ENCODE measurements at places on chromosomes 4 and X.

- no peak for DNase-seq
These were observed 270.3 kb downstream of the DTHD1 start for GRCh38 chr4:36551697-36552214.

DNA sequence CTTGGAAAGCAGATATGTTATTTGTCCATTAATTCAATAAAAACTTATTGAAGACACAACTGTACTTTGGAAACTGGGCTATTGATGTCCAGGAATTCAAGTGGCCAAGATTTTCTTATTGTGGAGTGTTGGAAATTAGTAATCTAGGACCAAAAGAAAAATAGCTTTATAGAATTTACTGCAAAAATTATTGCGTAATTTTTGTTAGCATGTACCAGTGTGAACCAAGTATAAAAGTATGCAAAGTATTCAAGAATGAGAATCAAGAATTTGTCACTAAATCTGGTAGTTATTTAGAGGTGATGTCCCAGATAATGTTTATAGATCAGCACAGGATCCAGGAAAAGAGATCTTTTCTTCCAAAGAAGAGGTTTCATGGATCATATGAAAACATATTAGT is 468.9 kb upstream of the CTSO start:
- DNase-seq, result no peak

DNA sequence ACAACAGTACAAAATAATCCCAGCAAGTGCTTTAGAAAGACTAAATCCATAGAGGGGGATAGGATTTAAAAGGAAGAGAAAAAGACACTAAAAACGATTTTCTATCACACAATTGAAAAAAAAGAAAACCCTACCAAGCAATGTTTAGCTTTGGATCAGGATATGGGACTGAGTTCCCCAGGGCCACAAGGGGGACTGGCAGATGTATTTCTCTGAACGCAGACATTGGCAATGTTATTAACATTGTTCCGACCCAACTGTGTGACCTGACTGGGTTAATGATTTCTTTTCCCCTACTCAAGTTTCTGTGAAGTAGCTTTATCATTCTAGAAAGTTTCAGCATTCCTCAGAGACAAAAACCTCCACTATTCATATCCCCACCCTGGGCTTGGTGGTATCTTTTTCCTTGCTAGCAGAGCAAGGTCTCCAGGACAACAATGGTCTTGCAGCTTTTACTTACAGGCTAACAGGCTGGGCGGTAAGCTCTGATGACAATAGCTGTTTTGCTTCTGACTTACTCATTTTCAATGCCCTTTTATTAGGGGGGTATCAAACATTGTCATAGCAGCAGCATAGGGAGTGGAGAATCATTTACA is 25.8 kb downstream of the SLC7A11 start:
- DNase-seq, result no peak

DNA sequence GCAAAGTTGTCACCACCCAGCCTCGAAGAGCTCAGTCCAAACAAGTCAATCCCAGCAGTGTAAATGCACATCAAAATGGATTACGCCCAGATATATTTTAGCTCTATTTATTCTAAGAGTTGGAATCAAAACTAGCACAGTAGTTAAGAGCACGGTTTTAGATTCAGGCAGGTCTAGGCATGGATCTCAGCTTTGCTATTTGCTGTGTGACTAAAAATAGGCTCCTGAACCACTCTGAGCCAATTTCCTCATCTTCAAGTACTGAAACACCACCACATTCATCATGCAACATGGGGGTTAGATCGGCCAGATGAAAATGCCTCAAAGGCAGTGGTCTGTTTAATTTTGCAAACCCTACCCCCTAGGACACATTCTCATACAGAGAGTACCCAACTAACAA is 55.9 kb upstream of the FGFBP2 start:
- no peak for DNase-seq

- DNase-seq, result no peak
These were observed 119.7 kb downstream of the TEX13C start for GRCh38 chrX:125439194-125439849.

DNA sequence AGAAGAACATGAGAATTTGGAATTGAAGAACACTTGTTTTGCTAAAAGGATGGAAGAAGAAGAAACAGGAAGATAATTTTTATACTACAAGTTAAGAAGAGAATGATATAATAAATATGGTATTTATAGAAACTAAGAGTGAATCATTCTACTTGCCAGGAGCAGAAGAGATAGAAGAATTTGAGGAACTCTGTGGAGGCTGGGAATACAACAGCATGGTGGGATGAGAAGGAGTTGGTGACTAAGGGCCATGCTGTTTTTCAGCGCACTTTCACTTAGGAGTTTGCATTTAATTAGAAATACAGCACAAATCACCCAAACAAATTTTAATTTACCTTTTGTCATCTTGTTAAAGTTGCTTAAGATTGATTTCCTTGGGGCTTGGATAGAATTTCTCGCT is 20.5 kb downstream of the HADH start:
- no peak for DNase-seq

DNA sequence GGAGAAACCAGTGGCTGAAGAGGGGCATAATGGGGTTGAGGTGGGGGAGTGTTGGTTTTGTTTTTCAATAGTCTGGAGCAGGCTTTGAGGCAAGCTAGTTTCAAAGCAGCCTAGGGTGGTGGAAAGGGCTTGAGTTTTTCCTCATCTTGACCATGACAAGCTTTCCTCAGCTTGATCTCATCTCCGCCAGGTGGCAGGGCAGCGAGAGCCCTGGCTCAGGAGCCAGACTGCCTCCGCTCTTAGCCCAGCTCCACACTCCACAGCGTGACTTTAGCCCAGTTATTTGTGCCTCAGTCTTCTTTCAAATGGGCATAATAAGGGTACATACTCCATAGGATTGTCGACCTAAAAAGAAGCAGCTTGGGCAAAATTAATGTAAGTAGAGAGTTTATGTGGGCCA is 29.9 kb upstream of the SOWAHD start:
- DNase-seq, result no peak

DNA sequence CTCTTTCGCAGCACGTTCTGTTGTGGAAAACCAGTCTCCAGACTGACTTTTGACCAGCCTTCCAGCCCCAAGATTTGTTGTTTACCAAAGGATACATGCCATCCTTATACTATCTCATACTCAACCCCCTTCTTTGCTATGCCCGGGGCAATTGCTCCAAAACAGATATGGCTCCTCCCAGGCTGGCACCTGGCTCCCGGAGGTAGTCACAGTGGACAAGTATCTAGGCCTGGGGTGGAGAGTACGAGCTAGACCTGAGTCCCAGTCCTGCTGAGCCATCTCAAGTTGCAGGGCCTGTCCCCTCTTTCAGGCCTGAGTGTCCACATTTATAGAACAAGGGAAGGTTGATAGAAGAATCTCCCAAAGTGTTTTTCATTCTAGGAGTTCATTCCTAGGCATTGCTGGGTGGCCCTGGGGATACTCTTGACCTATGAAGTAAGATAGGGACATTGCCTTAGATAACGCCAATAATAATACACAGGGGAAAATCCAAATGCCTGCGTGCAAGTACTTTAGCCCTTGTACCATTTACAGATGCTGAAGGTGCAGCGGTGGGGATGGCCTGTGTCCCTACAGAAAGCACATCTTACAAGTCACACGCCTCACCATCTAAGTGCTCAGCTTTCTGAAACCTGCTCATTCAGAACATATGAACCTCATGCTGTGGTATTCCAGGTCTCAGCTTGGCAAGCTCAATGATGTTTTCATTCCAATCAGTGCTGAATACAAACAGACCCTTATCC is 136.7 kb upstream of the MAMLD1 start:
- DNase-seq, result no peak

DNA sequence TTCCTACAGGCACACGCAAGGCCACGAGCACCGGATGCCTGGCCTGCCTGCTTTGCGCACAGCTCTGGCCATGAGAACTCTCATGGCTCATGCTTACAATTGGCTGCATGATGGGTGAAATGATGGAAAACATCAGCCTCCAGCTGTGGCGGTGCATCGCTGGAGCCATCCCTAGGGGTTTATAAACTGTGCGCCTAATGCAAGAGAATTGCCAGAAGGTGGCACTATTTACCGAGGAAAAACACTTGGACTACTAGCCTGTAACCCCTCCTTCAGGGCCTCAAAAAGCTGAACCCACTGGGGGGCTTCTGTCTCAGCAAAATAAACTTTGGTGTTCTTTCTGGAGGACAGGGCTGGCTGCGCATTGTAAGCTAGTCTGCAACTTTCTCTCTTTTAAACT is 51.9 kb downstream of the PHKA2 start:
- DNase-seq, result no peak

DNA sequence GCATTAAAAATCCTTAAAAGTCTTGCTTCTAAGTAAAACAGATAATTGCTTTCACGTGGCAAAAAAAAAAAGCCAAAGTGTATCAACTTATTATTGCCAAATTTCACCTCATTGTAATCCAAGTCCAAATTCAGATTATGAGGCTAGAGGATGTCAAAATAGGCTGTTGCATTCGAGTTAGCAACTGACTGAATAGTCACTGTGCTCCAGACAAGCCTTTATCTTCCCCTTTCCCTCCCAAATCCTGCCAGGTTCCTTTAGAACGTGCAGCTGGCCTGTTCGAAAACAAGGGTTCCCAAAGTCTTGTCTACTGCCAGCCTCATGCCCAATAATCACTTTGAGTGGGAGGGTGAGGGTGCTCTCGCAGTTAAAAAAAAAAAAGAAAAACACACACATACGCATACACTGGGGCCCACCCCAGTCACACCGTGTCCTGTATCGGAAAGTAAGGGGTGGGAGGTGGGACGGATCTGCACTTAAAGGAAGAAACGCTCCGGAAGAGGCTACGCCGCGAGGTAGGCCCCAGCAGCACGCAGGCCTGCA is 603 bp downstream of the MAD2L1 start:
- no peak for DNase-seq

DNA sequence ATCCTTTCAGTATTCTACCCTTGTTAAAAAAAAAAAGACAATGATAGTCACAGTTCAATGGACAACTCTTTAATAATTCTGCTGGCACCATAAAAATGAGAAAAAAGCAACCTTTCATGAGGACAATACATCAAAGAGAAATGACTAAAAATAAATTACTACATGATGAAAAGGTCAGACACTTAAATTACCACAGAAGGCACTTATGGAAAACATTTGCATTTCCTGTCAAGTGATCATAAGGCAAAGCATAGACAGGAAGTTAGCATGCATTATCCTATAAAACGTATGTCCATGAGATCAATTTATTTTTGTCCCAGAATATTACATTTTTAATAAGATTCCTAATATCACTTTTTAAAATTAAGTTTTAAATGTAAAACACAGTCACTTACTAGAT is 303.8 kb downstream of the SPOCK3 start:
- no peak for DNase-seq

DNA sequence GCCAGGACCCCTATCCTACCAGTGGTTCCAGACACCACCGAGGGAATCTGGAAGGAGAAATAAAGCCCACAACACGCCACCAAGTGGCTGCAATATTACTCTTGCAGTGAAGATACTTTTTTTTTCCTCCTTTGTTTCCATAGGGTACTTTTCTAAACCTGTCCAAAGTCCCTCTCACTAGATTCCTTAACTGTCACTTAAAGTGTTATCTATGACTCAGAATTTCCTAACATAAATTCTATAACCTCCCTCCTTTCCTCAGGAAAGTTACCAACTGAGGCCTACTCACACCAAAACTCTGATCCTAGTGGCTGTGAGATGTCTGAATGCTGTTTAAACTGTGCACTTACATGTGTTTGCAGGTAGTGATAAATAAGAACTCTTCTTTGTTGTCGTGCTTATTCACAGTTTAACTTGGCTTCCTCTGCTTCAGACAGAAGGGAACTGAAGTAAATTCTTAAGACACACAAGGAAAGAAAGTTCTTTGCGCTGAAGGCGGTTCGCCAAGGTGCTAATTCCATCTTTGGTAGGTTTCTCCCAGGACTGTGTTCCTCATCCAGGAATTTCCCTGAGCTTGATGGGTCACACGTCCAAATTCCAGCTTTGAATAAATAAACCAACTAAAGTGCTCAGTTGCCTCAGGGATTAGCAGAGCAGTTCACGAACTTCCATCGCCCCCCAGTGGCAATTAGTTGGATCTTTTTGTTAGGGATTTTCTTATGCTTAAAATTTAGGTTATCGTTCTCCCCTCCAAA is 10.7 kb upstream of the HCCS start:
- no peak for DNase-seq

- no peak for DNase-seq
These were observed 88.3 kb upstream of the GRID2 start for GRCh38 chr4:92215476-92215875.

- no peak for DNase-seq
These were observed 60.2 kb upstream of the MAOA start for GRCh38 chrX:43595931-43596330.

DNA sequence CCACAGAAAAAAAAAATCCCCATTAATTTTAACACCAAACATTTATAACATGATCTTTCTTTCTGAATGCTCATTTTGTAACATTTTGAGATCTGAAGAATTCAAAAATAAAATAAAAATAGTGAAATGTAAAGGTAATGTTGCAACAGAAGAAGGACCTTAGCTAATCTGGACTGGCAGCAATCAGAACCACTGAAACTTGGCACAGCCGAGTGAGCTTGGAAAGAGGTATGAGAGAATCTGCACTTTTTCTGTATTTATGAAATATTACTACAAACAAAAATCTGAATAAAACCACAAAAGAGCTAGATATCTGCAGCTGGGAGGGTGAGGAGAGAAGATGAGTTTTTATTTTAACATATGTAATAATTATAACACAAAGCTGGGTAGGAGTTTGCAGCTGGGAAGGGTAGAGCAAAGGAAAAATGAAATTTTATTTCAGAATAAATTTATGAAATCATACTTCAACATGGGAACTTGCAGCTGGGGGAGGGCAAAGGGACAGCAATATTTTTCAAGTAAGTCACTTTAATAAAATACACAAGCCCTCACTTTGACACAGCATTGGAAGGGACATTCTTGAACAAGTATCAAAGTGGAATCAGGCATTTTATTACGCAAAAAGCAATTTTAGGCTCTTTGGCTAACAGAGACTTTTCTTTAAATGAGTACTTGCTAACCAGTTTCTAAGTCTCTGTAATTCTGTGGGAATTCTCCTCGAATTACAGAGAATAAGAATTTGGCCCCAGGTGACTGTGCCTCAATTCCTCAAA is 26.7 kb downstream of the DKK2 start:
- no peak for DNase-seq

GRCh38 chrX:124555036-124555595 is 208.8 kb downstream of the SH2D1A start:
- no peak for DNase-seq

DNA sequence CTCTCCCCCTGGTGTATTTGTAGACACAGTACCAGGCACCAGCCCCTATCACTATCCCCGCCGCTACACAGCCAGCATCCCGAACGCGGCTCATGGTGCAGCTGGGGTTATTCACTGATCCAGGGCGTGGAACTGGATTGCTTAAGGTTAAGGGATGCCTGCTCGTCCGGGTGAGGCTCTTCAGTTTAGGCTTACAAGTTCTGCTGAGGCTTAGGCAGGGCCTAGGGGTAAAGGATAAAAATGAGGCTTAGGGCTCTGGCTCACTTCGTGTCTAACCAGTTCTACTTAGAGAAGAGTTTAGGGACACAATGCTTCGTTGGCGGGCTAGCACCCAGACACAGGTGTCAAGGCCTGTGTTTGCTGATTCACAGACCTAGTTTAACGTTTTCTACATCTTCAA is 2.2 kb downstream of the ARMCX2 start:
- DNase-seq, result no peak

Measured in T-helper 22 cell (primary cell).